Occipital lobe (tissue), 3 donors: ENCODE measurements at places on chromosomes 4 and X. TPM values are rescaled to one million over a fixed set of nuclear protein-coding genes. Genes with fewer than 3 reads are reported as not detected.

The TLR2 gene
- 1.6 TPM for total RNA-seq

The KLHL13 gene
- total RNA-seq = 51.2 TPM

The TMEM47 gene
- 43.4 TPM for total RNA-seq

The SLC9B1 gene
- 10.8 TPM for total RNA-seq

The TMSB15C gene
- 43.8 TPM for total RNA-seq
